ENCODE measurements at places on chromosomes 6 and 20.

DNA sequence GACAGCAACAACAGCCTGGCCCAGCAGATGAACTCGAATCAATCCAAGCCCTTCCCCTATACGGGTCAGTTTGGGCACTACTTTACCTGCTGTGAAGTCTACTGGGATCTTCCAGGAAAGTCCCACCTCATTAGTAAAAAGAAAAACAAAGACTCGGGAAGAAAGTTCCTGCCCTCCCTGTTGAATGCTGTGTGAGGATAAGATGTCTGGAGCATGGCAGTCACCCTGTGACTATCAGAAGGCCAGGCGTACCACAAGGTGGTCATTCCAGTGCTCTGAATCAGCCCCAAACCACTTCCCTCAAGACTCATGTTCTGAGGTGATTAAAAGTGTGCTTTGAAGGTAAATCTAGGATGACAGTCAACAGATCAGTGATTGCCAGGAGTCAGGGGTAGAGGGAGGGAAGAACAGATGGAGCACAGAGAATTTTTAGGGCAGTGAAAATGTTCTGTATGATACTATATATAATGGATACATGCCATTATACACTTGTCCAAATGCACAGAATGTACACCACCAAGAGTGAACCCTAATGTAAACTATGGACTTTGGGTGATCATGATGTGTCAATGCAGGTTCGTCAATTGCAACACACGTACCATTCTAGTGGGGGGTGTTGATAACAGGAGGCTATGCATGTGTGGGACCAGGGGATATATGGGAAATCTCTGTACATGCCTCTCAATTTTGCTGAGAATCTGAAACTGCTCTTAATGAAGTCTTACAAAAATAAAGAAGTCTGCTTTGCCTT lies 14.7 kb downstream of the FKBP1A start:
- DNase-seq: no peak

DNA sequence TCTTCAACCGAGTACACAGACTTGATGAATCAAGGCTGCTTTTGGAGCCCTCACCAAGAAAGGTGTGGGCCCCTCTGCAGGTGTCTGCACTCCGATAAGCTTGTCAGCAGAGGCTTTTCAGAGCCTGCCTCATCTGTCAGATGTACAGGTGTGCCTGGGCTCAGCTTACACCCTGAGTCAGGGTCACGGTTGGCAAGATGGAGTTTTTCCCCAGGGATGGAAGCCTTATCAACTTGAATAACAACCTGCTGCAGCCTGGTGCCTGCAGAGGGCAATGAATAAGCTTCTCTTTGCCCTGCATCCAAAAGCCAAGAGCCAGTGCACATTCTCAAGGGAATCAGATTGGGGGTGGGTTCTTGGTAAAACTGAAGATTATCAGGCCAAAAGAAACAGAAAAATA lies 427.1 kb downstream of the CD83 start:
- no peak for DNase-seq

GRCh38 chr6:108001696-108002231 lies 43.8 kb upstream of the SEC63 start:
- DNase-seq: no peak

GRCh38 chr6:108635505-108636226 lies 74.9 kb downstream of the FOXO3 start:
- DNase-seq: peak; percentile 46

DNA sequence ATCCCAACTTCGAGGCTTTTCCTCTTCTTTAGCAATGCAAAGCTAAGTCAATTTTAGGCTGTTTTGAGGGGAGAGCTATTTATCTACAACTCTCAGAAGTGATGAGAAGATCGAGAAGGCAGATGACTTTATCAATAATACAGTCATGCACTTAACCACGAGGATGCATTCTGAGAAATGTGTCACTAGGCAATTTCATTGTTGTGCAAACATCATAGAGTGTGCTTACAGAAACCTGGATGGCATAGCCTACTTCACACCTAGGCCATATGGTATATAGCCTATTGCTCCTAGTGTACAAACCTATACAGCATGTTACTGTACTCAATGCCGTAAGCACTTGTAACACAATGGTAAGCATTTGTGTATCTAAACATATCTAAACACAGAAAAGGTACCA lies 66.6 kb downstream of the PRND start:
- DNase-seq: no peak

GRCh38 chr6:125753218-125753936 lies 3.9 kb downstream of the HEY2 start:
- peak; percentile 56 for DNase-seq

- peak; percentile 50 for DNase-seq
These were observed 3.5 kb downstream of the NDUFAF5 start for GRCh38 chr20:13788167-13788834.

GRCh38 chr6:163054641-163055040 lies 326.9 kb downstream of the PACRG start:
- no peak for DNase-seq

- no peak for DNase-seq
These were observed 17.3 kb upstream of the SNRPB2 start for GRCh38 chr20:16712511-16712947.

DNA sequence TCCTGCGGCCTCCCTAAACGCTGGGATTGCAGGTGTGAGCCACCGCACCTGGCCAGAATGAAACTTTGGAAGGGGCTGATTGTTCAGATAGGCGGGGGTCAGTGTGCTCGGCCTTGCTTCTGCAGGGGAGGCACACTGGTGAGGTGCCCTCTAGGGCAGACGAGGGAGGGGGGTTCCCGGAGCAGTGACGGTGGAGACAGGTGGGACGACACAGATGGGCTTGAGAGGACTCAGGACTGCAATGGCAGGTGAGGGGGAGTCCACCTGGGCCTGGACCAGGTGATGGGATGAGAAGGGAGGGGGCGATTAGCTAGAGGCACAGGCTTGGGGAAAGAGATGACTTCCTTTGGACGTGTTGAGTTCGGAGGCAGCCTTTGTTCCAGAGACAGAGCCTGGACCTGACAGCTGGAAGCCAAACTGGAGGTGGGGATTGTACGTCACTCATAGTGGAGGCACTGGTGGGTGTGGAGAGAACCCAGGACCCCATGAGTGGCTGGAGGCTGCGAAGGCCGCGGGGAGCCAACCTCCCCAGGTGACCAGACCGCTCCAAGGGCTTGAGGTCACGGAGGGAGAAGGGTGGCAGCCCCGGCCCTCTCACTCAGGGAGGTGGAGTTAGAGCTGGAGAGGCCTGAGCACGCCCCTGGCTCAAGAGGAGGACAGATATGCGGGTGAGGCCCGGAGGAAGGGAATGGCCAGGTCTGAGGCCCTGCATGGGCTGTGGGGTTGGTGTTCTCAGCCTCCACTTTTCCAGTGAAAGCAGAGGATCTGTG lies 10.5 kb upstream of the MAP1LC3A start:
- DNase-seq: no peak

DNA sequence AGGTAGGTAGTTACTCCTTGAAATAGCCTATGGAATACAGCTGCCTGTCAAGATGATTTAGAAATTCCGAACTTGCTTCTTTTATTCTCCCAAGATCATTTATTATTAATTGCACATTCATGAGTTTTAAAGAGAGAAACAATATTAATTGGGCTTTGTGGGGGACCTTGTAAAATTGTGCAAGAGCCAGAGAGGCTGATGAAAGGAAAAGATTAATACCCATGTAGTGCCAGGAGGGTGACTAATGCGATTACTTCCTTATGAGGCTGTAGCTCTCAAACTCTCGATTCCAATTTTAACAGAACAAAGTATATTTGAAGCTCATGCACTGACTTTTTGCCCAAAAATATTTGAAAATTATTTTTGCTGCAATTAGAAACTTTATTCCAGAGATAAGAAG lies 423.8 kb upstream of the ID4 start:
- DNase-seq: no peak

GRCh38 chr20:31523361-31524283 lies 9.4 kb downstream of the HM13 start:
- DNase-seq: no peak

DNA sequence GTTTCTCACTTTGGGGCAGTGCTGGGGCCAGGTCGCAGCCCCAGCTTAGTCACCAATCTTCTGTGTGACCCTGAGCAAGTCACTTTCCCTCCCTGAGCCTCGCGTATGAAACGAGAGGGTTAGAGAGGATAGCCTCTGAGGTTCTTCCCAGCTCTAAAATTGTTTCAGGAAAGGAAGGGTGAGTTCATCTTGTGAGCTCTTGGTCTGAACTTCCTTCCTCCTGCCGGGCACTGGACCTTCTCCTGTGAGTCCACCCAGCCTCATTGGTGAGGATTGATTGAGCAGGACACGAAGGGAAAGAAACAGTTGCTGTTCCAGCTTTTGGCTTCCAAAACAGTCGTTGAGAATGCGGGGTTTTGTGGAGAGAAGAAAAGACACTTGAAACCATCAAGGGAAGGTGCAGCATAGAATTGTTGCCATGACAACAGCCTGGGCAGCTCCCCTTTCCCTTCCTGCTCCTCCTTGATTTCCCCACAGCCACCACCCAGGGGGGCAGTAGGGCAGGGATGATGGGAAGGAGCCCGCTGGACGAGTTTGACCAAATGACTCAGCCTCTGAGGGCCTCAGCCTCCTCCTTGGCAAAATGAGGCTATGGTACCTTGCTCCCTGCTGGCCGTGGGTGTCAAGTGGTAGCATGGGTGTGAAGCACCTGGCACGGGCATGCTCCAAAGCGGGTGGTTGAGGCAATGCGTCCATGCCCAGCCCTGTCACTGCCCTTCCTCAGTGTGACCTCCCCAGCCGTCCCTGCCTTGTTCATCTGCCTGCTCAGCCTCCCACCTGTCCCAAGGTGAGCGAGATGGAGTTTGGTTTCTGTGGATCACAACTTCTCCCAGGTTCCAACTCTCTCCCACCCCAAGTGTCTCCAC lies 107.8 kb downstream of the CDC5L start:
- no peak for DNase-seq

GRCh38 chr20:50281831-50282591 lies 91.4 kb downstream of the CEBPB start:
- no peak for DNase-seq

Data from CD4-positive, alpha-beta T cell treated with Interleukin-10 for 1 hour (primary cell).